Lower leg skin (tissue), 4 donors: ENCODE measurements at places on chromosomes 2 and 18. TPM values are rescaled to one million over a fixed set of nuclear protein-coding genes. Genes with fewer than 3 reads are reported as not detected.
A peak's percentile ranks its signal among the peaks of the same experiment; 100 is the strongest.

DNA sequence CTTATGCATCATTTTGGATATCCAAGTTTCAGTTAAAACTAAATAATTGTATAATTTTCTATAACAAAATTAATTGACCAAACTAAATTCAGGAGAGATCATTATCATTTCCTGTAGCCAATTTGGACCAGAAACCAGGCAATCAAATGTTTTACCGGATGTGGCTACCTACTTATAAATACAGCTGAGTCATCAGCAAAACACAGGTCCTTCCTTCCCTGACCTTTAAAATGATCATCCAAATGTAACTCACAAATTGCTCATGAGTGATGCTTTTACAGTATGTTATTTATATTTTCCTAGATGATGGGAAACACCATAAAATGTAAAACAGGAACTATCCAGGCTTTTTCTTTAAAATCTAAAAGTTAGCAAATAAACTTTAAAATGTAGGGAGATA is 133.7 kb downstream of the CBLN2 start:
- no peak for DNase-seq

DNA sequence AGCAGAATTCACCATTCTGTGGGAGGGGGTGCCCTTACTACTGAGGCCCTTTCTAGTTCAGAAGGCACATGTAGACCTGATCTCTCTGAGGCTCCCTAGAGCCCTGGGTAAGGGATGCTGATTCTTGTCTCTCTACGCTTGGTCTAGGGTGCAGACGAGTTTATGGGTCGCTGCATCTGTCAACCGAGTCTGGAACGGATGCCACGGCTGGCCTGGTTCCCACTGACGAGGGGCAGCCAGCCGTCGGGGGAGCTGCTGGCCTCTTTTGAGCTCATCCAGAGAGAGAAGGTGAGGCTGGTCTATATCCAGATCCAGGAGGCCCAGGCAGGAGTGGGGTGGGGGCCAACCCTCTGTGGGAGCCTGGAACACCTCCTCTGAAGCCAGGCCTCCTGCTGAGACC is 147.2 kb downstream of the DYSF start:
- no peak for DNase-seq

- DNase-seq: no peak
These were observed 48.5 kb upstream of the MCFD2 start for GRCh38 chr2:46963941-46964673.

DNA sequence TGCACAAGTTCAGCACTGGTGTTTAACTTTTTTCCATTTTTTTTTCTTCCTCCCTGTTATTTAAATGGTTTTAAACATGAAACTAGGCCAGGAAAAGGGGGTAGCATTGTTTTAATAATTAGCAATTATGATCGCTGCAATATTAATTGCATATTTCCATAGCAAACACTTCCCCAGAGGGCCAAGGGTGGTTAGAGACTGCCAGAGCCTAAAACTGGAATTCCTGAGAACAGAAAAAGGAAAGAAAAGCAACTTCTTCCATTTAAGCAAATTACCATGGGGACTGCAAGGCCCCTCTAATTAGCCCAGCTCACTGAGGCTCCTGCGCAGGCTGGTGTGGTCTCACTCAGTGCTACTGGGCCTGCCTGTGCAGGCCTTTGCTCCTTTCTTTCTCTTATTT is 201.5 kb downstream of the SMAD2 start:
- no peak for DNase-seq

DYSF gene
- total RNA-seq: 3.1 TPM

DSG1 gene
- total RNA-seq: 1,601 TPM

- peak; percentile 33 for DNase-seq
These were observed 80.4 kb upstream of the MGAT5 start for GRCh38 chr2:134173338-134174016.

ABCG5 gene
- total RNA-seq: not detected

- peak; percentile 92 for DNase-seq
These were observed 38.8 kb downstream of the BMP10 start for GRCh38 chr2:68832233-68832869.

DNA sequence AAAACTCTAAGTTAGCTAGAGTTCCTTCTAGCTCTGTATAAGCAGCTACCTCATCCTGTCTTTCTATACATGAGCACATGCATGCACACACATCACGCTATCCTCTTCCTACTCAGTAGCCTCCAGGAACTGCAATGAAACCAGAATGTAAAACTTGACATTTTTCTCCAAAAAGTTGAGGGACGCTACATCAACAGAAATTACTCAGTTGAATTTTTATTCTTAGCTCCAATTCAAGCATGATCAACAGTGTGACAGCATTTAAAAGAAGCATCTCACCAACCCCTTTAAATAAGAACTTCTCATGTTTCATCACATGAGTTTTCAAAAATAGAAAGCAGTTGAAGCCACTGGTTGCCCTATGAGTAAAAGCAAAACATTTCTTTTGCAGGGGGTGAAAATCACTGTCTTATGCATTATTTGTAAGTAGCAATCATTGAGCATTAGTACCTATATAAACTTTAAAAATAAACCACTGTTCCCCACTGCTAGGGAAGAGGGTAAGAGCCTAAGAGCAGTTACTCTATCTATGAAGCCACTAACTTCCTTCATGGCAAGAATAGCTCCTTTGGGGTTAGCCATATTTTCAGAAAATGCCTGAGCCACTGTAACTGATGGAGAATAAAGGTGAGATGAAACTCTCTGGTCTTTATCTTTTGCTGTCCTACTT is 77.9 kb upstream of the ARL5A start:
- no peak for DNase-seq

- DNase-seq: no peak
These were observed 75.0 kb upstream of the RBBP8 start for GRCh38 chr18:22858121-22858520.

PPP1R1C gene
- total RNA-seq: 1.5 TPM

- DNase-seq: no peak
These were observed 22.8 kb upstream of the RUFY4 start for GRCh38 chr2:218046238-218046637.
